Activated T-helper 1 cell treated with anti-CD3 and anti-CD28 coated beads, Interleukin-12 subunit alpha, Interleukin-12 subunit beta, Interleukin-2, Interleukin-4 antibody, amounts not matched to agents 30 ng/mL and 10 ng/mL and 1 ng/mL, durations not matched to agents 14 hours and 24 hours and 36 hours (primary cell): ENCODE measurements at places on chromosomes 1 and 21.
A peak's percentile ranks its signal among the peaks of the same experiment; 100 is the strongest.

- DNase-seq, result no peak
These were observed 18.8 kb downstream of the MAP7D1 start for GRCh38 chr1:36174713-36175112.

DNA sequence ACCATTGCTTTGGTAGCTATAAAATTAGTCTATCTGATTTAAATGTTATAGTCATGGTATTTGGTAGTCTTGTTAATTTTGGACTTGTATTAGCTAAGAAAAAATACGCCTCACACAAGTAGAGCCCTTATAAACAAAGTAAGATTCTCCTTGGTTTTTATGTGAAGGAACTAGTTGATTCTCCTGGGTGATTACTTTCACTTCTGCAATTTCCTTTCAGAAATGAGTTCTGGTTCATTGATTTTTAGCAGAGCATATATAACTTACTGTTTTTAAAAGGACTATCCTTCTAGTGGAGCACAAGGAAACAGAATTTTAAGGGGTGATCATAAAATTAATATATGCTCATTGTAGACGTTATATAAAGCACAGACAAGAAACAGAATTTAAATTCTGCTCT is 120.1 kb downstream of the BACH1 start:
- DNase-seq, result no peak

DNA sequence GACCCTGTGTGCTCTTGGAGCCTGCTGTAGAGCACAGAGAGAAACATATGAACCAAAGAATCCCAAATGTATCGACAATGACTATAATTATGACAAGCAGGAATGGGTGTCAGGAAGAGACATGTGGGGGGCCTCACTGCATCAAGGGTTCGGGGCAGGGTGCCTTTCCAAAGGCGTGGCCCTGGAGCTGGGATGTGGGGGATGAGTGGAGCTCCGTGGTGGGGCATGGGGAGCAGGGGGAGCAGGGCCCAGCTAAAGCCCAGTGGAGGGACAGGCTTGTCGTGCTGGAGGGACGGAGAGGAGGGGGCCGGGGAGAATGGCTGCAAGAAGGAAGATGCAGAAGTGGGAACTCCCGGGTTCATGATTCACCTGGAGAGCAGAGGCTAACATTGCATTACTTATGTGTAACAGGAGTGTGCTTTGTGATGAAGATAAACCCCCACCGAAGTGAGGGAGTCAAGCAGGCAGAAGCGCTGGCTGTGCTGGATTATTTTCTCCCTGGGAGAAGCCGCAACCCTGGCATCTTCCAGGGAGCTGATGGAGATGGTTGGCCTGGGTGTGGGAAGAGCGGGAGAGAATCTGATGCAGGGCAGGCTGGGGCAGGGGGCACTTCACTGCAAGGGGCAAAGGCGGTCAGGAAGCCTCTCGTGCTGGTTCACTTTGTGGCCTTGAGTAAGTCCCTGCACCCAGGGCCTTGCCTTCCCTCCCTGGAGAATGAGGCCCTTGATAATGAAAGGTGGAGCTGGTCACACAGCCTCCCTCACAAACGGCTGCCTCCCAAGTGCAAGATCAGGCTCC is 124.6 kb upstream of the RUNX3 start:
- DNase-seq, result no peak

GRCh38 chr1:240332672-240333071 is 241.0 kb downstream of the FMN2 start:
- no peak for DNase-seq

DNA sequence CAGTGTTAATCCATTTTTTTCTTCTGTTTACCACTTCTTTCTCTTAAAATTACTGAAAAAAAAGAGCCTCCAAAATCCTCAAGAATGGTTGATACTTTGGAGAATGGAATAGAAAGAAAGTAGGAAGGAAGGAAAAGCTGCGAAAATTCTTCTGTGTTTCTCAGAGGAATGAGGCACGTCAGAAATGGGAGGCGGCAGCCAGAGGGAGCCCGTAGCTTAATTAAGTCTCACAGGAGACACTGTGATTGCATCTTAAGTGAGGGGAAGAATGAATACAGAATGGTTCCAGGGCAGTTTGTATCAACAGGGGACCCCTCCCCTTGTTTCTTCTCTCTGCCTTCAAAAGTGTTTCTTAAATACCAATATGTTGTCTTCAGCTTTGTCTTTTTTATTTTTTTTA is 1099.5 kb downstream of the PLA2G4A start:
- no peak for DNase-seq

DNA sequence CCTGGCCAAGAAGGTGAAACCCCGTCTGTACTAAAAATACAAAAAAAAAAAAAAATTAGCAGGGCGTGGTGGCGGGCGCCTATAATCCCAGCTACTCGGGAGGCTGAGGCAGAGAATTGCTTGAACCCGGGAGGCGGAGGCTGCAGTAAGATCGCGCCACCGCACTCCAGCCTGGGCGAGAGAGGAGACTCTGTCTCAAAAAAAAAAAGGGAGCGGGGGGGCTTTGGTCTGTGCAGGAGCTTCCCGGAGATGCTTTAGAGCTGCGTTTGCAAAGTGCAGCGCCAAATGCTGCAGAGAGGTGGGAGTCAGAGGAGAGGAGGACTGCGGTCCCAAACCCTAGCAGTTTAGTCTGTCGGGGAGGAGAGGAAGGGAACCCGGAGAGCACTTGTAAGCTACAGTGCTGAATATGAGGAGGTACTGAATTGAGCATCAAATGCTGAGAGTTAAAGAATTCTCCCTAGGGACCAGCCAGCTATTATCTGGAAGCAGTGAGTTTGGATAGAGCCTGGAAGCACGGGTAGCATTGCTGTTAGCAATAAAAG is 569 bp downstream of the FALEC start:
- no peak for DNase-seq

- no peak for DNase-seq
These were observed 107.5 kb upstream of the SERTAD4 start for GRCh38 chr1:210125143-210125542.

- no peak for DNase-seq
These were observed 213.8 kb downstream of the HHIPL2 start for GRCh38 chr1:222334026-222334680.

GRCh38 chr1:165666152-165666825 is 32.1 kb downstream of the ALDH9A1 start:
- DNase-seq, result no peak

DNA sequence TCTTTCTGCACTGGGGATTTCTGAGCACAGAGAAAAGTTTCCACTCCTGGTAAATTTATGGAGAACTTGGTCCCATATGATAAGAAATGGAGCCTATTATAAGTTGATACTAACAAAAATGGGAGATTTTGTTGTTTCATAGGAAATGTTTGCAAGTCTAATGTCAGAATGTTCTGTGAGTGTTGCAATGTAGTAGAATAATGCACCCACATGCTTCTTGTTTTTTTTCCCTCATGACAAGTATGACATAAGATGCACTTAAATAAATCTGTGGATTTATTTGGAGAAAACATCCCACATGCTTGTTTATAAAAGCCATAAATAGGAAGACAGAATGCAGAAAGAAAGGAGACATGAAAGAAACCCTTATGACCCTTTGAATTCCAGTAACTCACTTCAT is 50.8 kb upstream of the KCNJ6 start:
- no peak for DNase-seq

DNA sequence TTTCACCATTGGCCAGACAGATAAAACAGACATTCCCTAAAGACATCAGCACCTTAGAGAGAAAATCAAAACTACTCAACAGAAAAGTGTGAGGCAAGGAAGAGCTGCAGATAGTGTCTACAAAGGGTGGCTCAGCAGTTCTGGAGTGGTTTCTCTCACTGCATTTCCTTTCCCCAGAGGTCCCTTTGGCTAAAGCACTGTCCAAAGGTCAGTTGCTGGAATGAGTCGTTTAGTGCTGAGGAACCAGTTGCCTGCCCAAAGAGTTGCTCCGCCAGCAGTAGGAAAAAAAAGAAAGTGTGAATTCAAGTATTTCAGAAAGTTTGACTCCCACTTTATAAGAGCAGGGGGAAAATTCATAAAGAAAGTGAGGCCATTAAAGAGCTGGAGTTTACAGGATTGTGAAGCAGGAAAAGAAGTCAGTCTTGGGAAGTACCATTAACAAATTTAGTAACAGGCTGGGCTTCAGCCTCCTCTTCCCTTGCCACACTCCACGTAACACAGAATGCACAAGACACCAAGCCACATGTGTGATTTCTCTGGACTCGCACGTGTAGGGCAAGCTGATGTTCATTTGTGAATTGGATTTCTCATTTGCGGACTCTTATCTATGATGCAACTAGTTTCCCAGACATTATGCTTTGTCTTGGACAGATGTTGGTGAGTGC is 122.2 kb downstream of the RUNX1 start:
- DNase-seq, result no peak

GRCh38 chr1:17606826-17607440 is 67.4 kb downstream of the ARHGEF10L start:
- peak; percentile 13 for DNase-seq

- DNase-seq, result no peak
These were observed 6.8 kb upstream of the IL24 start for GRCh38 chr1:206890125-206891060.

DNA sequence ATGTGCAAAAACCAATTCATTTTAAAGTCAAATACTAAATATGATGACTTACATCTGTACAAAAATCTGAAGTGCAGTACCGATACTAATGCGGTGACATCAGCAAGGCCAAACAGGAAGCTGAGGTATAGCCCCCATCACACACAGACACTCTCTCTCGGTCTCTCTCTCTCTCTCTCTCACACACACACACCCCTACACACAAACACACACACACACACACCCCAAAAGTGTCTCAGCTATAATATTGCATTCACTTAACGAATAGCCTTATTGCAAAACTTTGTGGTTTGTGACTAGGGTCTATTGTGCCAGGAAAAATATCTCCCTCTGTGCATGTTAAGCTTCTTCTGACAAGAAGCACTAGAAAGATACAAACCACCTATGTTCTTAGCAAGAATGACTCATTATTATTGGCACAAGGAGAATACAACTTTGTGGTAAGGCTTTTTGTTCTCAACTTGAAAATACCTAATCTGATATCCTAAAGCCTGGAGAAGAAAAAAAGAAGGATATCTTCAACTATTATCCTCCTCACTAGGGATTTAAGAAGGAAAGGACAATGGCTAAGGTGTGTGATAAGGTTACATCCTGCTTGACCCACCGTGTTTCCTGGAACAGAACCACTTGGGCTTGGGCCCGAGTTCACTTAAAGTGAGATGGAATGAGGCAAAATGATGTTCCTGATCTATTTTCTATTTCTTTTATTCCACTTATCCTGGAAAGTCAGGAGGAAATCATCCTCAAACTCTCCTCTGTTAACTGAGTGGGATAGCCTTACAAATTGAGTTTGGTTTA is 107.1 kb downstream of the NIBAN1 start:
- peak; percentile 44 for DNase-seq

GRCh38 chr1:233113009-233113879 is 162.8 kb downstream of the NTPCR start:
- peak; percentile 52 for DNase-seq

GRCh38 chr21:39700318-39700717 is 44.7 kb upstream of the IGSF5 start:
- no peak for DNase-seq

DNA sequence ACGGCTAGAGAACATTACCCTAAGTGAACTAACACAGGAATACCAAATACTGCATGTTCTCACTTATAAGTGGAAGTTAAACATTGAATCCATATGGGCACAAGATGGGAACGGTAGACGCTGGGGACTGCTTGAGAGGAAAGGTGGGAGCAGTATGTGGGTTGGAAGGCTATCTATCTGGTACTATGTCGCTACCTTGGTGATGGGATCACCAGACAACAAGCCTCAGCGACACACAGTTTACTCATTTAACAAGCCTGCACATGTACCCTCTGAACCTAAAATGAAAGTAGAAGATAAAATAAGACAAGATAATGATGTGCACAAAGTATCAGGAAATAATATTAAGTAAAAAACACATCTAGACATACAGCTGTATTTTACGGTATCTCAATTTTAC is 819 bp downstream of the PYHIN1 start:
- DNase-seq, result no peak

- no peak for DNase-seq
These were observed 67.6 kb downstream of the ADSS2 start for GRCh38 chr1:244384066-244384465.

DNA sequence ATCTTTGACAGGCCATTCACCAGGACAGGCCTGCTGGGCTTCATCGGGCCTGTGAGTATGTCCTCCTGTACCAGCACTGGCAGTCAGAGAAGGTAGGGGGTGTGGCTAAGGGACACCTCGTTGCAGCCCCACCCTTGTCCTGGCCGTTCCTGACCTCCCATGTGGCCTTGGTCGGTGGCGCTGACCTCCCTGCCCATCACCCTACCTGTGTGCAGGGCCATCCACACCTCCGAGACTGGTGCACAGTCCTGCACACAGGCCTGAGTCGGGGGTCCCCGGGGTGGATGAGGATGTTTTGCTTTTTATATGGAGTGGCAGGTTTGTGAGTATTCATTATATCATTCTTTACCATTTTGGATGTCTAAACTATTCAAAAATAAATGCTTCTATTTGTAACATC is 59.0 kb downstream of the S100B start:
- no peak for DNase-seq

DNA sequence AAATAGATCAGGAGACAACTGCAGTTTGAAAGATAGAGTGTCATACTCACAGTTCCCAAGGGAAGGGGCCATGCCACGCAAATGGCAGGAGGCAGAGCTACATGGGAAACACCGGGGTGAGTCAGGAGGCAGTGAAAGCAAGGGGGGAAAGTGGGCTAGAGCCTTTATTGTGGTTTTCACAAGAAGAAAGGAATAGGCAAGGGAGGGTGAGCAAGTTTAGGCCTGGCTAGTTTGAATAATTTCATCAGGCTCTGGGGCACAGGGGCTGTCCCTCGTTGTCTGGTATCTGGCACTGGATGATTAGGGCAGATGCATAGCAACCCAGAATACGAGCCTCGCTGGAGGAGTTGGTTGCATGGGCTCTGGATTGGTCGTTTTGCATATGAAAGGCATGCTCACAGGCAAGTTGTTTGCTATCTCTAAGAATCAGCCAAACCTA is 17.0 kb upstream of the ITLN2 start:
- no peak for DNase-seq

GRCh38 chr1:12184008-12184681 is 17.4 kb downstream of the TNFRSF1B start:
- DNase-seq, result no peak
